ENCODE measurements at places on chromosomes 3 and 15.

DNA sequence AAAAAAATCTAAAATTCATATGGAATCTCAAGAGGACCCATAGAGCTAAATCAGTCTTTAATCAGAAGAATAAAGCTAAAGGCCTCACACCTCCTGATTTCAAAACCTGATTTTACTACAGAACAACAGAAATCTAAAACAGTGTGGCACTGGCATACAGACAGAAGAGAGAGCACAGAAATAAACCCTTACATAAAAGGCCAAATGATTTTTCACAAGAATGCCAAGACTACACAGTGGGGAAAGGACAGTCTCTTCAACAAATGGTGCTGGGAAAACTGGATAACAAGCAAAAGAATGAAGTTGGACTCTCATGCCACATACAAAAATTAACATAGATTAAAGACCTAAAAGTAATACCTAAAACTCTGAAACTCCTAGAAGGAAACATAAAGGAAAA, 10.1 kb downstream of the TOP2B start:
- DNase-seq = no peak

GRCh38 chr3:2567451-2567850, 468.8 kb downstream of the CNTN4 start:
- DNase-seq = no peak

DNA sequence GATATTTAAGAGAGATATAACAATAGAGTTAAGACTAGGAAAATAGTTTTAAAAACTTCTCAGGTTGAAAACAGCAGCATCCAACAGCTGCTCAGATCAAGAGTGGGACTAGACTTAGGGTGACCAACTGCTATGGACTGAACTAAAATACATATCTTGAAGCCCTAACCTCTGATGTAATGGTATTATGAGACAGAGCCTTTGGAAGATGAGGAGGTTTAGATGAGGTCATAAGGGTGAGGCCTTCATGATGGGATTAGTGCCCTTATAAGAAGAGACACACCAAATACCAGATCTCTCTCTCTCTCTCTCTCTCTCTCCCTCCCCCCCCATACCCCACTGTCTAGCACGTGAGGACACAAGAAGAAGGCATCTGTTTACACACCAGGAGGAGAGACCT, 37.4 kb upstream of the GALNT15 start:
- DNase-seq = no peak

GRCh38 chr15:97703400-97703799, 257.1 kb upstream of the ARRDC4 start:
- DNase-seq = no peak

GRCh38 chr3:16370872-16371740, 106.1 kb downstream of the OXNAD1 start:
- no peak for DNase-seq

DNA sequence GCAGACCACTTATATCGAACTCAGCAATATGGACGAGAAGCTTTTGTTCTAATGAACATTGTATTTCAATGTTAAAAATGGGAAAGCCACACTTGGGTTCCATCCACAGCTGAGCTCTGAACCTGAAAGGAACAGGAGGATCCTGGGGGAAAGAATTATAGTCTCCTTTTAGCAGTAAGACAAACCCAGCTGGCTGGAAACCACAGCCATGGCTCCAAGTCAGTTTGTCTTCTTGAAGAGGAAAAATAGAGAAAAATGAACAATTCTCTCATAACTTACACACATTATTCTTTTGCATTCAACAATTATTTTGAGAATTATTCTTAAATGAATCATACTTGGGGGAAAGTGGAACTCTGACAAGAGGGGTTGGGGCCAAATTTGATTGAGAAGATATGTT, 149.2 kb upstream of the VEPH1 start:
- DNase-seq = no peak

GRCh38 chr3:69959581-69959980, 40.0 kb upstream of the SAMMSON start:
- no peak for DNase-seq

GRCh38 chr3:133130168-133130567, 92.0 kb downstream of the TMEM108 start:
- no peak for DNase-seq

GRCh38 chr3:29555590-29555989, 274.7 kb downstream of the RBMS3 start:
- no peak for DNase-seq
